NCI-H69 (cell line): ENCODE measurements at places on chromosomes 11 and 22.

DNA sequence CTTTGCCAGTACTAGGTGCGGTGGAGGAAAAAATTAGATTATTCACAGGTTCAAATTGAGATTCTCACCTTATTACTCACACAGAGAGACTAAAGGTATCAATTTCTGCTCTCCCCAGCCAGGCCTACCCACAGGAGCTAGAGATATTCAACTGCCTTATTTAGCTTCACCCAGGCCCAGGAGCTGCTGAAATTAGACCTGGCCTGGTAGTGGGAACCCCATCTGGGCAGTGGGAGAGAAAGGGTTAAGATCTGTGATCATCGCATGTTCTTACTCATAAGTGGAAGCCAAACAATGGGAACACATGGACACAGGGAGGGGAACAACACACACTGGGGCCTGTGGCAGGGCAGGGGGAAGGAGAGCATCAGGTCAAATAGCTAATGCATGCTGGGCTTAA, 20.9 kb upstream of the MICAL2 start:
- peak; percentile 70 for DNase-seq

DNA sequence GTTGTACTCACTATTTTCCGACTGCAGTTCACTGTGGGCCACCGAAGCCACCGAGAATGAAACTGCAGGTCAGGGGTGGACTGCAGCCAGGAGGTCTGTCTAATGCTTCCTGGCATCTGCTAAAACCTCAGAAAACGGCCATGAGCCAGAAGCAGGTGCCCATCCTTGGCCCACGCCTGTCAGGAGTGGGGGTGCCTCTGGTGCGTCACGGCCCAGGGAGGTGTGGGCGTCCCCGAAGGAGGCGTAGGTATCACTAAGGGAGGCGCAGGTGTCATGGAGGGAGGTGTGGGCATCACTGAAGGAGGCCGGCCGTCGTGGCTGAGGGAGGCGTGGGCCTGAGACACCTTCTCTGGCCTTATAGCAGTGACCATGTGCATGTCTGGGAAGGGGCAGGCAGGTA, 456.2 kb downstream of the TBC1D22A start:
- peak; percentile 15 for DNase-seq

GRCh38 chr11:114678125-114679036, at the start of gene NXPE2:
NXPE2 (plus strand) TSS chr11:114678527; CDS start chr11:114678576, 49 bp downstream.
- no peak for DNase-seq

- DNase-seq: no peak
Measured at GRCh38 chr22:23883658-23884057, 10.5 kb upstream of the MIF start.

GRCh38 chr11:19441288-19441687, 200.5 kb upstream of the E2F8 start:
- no peak for DNase-seq

- peak; percentile 24 for DNase-seq
Measured at GRCh38 chr22:46993633-46994032, 231.2 kb downstream of the TBC1D22A start.

DNA sequence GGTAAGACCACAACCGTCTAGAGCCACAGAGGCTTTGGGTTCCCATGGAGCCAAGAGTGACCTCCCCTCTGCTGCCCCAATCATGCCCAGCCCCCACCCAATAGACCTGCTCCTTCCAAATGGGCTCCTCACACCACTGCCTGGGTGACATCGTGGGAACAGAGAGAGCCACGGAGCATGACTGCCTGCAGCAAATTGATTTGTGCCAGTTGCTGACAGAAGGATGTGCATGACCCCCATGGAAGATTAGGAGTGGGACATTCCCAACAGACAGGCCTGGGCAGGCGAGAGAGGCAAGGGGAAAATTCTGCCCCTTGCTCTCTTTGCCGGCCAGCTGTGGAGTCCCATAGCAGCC, 88.5 kb downstream of the TENM4 start:
- DNase-seq: peak; percentile 67

GRCh38 chr11:98734686-98735085, 286.1 kb upstream of the CNTN5 start:
- peak; percentile 11 for DNase-seq

GRCh38 chr22:47247579-47248240, 485.3 kb downstream of the TBC1D22A start:
- no peak for DNase-seq

GRCh38 chr11:121930004-121930965, 185.7 kb downstream of the BLID start:
- DNase-seq: peak; percentile 71

DNA sequence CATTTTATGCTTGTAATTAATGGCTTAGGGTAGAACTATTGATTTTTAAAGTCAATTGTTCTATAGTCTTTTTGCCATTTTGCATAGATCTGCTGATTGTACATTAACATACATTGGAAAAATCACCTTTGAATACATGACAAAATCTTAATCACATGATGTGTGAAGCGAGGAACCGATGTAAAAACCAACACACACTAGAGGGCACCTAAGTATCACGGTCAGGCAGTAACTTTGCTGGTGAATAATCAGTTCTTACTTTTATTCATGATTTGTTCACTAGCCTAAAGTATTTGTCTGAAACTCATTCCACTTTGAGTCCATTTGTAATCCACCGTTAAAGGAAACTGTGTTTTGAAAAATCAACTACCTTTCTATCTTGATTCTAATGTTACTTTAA, 28.2 kb downstream of the JHY start:
- DNase-seq: peak; percentile 65

- no peak for DNase-seq
Measured at GRCh38 chr22:19109198-19110063, 12.8 kb downstream of the DGCR2 start.

GRCh38 chr11:38095268-38095667, 1497.2 kb upstream of the RAG2 start:
- DNase-seq: no peak

GRCh38 chr11:119567688-119568582, 145.0 kb upstream of the THY1 start:
- peak; percentile 95 for DNase-seq

- DNase-seq: peak; percentile 6
Measured at GRCh38 chr22:33920197-33920540, at the start of gene LARGE1. LARGE1 (minus strand) TSS chr22:33920476.

DNA sequence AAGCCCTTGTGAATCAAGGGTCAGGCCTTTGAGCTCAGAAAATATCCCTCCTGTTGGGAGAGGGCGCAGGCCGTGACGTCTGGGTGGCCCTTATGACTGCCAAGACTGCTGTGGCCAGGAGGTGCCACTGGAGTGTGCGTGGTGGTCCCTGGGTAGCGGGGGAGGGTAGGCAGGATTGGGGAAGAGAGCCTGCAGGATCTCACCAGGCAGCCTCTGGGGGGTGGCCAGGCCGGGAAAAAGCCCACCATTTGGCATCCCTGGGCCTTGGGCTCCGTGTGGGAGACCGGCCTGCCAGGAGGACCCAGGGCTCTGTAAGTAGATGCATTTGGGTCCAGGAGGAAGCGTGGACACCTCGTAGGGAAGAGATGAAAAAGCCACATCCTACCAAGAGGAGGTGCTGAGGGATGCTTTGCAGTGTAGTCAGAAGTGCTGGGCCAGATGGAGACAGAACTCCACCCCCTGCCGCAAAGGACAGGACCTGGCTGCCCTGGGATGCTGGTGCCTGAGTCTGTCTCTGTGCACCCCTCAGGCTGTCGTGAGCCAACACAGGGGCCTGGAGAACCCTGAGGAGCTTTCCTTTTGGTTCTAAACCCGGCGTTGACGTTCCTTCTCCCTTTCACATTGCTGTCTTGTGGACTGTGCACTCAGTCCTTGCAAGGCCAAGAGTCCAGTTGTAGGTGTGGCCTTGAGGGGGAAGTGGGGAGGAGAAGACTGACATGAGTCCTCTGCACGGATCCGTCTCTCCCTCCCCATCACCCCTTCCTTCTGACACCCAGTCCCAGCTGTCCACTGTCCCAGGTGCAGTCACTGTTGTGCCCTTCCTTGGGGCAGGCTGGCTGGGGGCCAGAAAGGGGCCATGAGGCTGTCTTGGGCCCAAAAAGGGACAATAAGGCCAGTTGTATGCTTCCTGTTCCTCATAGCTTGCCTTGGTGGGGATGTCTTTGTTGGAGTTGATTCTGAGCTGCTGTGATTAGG, 12.7 kb upstream of the MIEF1 start:
- DNase-seq: no peak

- DNase-seq: no peak
Measured at GRCh38 chr11:12108875-12109453, 1.4 kb upstream of the MICAL2 start.
